Frontal cortex (tissue), 4 donors: ENCODE measurements at places on chromosomes 5 and 9.

- no peak for DNase-seq
These were observed 66.6 kb downstream of the SERINC5 start for GRCh38 chr5:80189201-80189600.

GRCh38 chr5:62342476-62342837 is 36.5 kb downstream of the KIF2A start:
- DNase-seq, result no peak

DNA sequence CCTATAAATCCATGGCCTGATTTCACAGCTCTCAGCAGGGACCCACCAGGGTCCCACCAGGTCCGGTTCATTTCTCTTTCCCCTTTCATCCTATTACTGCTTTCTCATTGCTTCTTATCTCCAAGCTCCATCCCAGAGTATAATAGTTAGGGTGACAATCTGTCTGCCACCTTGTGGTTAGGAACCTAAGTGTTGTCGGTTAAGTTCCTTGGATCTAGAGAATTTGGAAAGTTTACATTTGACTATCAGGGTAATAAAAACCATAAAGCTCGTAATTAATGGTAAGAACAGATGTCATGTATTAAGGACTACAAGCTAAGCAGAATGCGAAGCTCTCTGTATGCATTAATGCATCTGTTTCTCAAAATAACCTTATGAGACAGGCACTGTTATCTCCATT is 259.1 kb downstream of the SH3GL2 start:
- no peak for DNase-seq

DNA sequence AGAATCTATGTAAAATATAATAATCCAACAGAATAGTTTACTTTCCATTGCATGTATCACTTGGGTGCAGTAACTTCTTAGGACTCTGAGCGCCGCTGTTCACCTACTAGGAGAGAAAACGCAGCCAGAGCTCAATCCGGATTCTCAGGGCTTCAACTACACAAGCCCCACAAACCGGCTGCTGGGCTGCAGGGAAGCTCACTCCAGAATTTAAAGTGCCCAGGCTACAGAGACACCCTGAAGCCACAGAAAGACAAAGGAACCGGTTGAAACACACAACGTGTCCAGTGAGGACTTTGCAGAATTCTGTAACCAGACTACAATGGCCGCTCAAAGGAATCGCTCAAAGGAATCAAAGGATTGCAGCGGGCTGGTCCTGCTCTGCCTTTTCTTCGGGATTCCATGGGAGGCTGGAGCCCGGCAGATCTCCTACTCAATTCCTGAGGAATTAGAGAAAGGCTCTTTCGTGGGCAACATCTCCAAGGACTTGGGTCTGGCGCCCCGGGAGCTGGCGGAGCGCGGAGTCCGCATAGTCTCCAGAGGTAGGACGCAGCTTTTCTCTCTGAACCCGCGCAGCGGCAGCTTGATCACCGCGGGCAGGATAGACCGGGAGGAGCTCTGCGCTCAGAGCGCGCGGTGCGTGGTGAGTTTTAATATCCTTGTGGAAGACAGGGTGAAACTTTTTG is at the start of gene PCDHGA10:
PCDHGA10 (plus strand) TSS at position 134 of the 686 bp plus-strand sequence; CDS start at position 323, 189 bp downstream.
- DNase-seq, result no peak
